ENCODE measurements at places on chromosomes 4 and X.

DNA sequence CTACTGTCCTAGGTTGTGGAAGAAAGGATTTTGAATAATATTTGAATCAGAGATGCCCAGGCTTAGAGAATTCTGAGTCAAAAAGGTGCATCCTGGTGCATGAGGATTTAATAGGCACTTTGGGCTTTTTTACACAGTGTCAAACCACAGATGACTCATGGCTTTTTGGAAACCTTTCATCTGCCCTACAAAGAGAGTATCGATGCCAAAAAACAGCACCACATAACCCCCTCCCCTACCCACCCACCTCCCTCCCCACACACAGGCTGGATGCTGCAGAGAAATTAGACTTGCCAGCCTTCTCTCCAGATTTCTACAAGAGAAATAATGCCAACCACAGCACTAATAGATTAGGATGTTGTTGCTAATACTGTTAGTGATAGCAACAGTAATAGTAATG lies 779.3 kb downstream of the NLGN4X start:
- no peak overlapping the region for H3K4me3 ChIP-seq
- no peak overlapping the region for H3K27ac ChIP-seq
- no peaks in the 10 kb centered on the region for H3K36me3 ChIP-seq
- no peaks in the 10 kb centered on the region for H3K27me3 ChIP-seq

DNA sequence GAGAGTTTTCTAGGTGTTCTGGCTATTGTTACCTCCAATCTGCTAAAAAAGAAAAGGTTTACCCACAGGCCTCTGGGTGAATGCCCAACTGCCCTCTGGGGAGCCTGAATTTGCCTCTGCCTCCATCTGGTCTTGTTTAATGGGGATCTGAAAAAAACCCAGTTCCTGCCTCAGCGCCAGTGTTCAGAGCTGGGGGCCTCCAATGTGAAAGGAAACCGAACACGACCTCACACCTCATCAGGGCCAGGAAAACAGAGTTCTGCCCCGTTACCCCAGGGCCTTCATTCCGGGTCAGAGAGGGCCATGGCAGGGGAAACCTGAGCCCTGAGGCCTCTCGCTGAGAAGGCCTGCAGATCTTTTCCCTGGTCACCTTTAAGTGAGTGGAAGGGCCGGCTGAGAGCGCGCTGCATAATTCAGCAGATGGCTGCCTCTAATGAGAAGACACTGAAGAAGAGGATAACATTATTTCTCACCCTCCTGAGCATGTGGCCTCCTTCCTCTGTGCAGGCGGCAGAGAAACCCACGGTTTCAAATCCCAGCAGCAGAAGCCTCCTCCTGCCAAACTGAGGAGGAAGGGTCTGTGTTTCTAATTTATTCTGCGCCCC lies 6.8 kb downstream of the SEPTIN6 start:
- peaks cover 22% of the 10 kb centered on the region for H3K4me1 ChIP-seq
- no peaks in the 10 kb centered on the region for H3K27me3 ChIP-seq
- H3K36me3 ChIP-seq, result no peaks in the 10 kb centered on the region
- H3K4me3 ChIP-seq, result no peak overlapping the region

GRCh38 chr4:73340917-73341316 lies 63.2 kb upstream of the ALB start:
- DNase-seq, result no peak
- H3K27me3 ChIP-seq, result no peaks in the 10 kb centered on the region
- no peaks in the 10 kb centered on the region for H3K36me3 ChIP-seq
- no peak overlapping the region for H3K27ac ChIP-seq
- H3K4me1 ChIP-seq, result no peaks in the 10 kb centered on the region

GRCh38 chr4:149048451-149049143 lies 606.4 kb upstream of the NR3C2 start:
- no peak overlapping the region for H3K4me3 ChIP-seq
- H3K4me1 ChIP-seq, result no peaks in the 10 kb centered on the region
- no peaks in the 10 kb centered on the region for H3K36me3 ChIP-seq
- DNase-seq, result no peak
- no peaks in the 10 kb centered on the region for H3K27me3 ChIP-seq
- no peak overlapping the region for H3K27ac ChIP-seq

- no peak overlapping the region for H3K27ac ChIP-seq
- DNase-seq, result no peak
- peaks cover 29% of the 10 kb centered on the region for H3K4me1 ChIP-seq
- H3K27me3 ChIP-seq, result no peaks in the 10 kb centered on the region
These were observed 15.4 kb downstream of the TSPAN5 start for GRCh38 chr4:98642991-98643426.

GRCh38 chrX:155108427-155108826 lies 37.1 kb downstream of the BRCC3 start:
- no peaks in the 10 kb centered on the region for H3K27me3 ChIP-seq
- no peak overlapping the region for H3K27ac ChIP-seq
- no peaks in the 10 kb centered on the region for H3K36me3 ChIP-seq
- H3K4me1 ChIP-seq, result no peaks in the 10 kb centered on the region
- DNase-seq, result no peak

GRCh38 chr4:76276813-76277212 lies 25.3 kb downstream of the FAM47E start:
- H3K36me3 ChIP-seq, result no peaks in the 10 kb centered on the region
- no peaks in the 10 kb centered on the region for H3K27me3 ChIP-seq
- no peak overlapping the region for H3K27ac ChIP-seq
- no peaks in the 10 kb centered on the region for H3K4me1 ChIP-seq
- DNase-seq, result no peak

DNA sequence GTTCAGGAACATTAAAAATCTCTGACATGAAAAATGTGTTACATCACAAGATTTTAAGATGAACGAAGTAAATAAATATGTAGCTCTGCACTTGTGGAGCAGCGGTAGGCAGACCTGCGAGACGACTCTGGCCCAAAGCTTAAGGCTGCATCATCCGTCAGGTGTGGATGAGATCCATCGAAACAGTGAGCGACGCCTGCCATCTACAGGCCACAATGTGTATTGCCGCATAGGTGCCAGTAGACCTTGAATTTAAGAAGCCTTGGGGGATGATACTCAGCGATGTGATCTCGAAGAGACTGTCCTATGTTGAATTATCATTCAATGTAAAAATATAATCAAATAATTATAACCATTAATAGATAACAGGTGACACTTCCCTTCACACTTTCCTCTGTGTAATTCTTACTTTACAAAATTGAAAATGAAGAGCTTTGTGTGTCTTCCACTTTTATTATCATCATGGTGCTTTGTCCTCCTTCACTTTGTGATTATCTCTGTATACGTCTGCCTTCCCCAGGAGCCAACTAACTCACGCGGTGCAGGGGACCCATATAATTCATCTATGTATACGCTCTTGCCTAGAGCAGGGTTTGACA lies 851.0 kb downstream of the RAB28 start:
- H3K4me1 ChIP-seq, result no peaks in the 10 kb centered on the region
- no peak overlapping the region for H3K4me3 ChIP-seq
- DNase-seq, result no peak

DNA sequence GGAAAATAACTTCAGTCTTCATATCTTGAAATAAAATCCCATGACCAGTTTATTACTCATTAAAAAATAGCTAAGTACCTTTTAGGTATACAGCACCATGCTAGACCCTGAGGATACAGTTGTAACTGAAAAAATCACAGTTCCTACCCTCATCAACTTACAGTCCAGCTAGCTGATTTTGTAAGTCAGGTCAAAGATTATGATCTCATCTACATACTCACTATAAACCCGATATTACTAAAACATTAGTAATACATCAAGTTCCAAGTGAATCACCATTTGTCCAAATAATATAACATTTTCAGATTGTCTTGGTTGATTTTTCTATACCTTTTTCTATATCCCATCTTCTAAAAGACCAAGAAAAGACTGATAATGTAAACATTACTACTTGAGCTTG lies 333.9 kb downstream of the INPP4B start:
- no peaks in the 10 kb centered on the region for H3K4me1 ChIP-seq

DNA sequence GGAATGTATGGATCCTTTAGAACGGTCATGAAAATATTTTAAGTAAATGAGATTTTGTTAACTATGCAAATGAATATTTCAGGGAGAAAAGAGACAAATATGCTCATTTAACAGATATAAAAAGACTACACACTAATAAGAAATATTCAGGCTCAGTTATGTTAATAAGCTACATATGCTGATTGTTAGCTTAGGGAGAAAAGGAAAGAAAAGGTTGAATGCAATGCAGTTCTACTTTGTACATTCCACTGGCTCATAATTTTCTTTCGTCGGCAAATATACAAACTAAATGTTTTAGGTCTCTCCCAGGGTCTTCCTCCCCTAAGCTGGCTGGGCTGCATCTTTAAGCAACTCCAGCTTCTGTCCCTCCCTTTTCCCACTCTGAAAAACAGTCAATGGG lies 2.7 kb upstream of the RTL3 start:
- H3K36me3 ChIP-seq, result no peaks in the 10 kb centered on the region
- DNase-seq, result no peak
- H3K27ac ChIP-seq, result no peak overlapping the region
- H3K27me3 ChIP-seq, result no peaks in the 10 kb centered on the region
- no peak overlapping the region for H3K4me3 ChIP-seq

DNA sequence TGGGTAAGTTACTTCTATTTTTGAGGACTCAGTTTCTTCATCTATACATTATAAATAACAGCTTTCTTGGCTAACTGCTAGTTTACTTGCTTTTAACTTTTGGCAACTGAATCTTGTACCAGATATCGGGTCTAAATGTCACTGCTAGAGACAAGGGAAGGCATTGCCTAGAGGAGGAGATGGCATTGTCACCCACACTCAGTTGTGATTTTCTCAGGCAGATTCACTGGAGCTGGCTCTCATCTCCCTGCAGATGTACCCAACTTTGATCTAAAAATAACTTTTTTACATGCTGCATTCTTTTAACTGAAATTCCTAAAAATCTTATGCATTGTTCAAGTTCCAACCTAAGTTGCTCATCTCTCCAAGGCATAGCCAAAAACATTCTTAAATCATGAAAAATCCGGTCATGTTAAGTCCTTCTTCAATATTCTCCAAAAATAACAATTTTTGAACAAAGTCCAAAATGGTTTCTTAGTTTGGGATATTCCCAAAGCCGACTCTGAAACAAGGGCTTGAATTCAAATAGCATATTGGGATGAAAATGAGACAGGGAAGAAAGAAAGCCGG lies 469.0 kb upstream of the BOD1L1 start:
- H3K4me1 ChIP-seq, result no peaks in the 10 kb centered on the region
- no peak overlapping the region for H3K27ac ChIP-seq
- H3K27me3 ChIP-seq, result no peaks in the 10 kb centered on the region
- H3K4me3 ChIP-seq, result no peak overlapping the region

DNA sequence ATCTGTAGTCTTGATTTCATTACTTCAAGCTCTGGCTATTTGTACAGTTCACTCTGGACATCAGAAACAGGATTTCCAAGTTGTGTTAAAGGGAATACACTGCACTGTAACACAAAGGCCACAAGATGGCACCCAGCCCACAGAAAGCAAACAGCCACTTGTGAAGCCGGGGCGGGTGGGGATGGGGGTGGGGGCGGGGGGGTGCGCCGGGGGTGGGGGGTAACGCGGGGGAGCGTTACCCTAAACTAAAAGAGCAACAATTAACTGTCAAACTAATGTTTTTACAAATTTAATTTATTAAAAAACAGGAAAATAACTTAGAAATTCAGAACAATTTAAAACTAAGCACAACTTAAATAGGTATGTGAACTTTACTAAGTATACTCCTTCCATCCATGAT lies 27.3 kb downstream of the PRDX4 start:
- no peaks in the 10 kb centered on the region for H3K27me3 ChIP-seq
- no peaks in the 10 kb centered on the region for H3K4me1 ChIP-seq

DNA sequence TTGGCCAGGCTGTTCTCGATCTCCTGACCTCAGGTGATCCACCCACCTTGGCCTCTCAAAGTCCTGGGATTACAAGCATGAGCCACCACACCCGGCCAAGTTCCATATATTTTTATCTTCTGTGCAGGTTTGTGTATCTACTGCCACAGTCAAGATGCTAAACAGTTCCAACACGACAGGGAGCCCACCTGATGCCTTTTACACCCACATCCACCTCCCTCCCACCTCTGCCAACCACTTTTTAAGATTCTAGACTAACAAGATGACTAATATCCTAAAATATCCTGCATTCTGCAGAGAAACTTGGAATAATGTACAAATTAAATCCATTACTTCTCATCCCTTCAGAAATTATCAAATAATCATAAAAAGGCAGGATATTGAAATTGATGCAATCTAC lies 19.3 kb upstream of the RPL34 start:
- no peak for DNase-seq
- no peak overlapping the region for H3K4me3 ChIP-seq
- H3K27ac ChIP-seq, result no peak overlapping the region
- no peaks in the 10 kb centered on the region for H3K36me3 ChIP-seq

- no peak for DNase-seq
- H3K36me3 ChIP-seq, result no peaks in the 10 kb centered on the region
- no peak overlapping the region for H3K27ac ChIP-seq
- H3K4me3 ChIP-seq, result peak overlapping the region; percentile 36
These were observed 29.0 kb downstream of the HAND2 start for GRCh38 chr4:173500841-173501591.

DNA sequence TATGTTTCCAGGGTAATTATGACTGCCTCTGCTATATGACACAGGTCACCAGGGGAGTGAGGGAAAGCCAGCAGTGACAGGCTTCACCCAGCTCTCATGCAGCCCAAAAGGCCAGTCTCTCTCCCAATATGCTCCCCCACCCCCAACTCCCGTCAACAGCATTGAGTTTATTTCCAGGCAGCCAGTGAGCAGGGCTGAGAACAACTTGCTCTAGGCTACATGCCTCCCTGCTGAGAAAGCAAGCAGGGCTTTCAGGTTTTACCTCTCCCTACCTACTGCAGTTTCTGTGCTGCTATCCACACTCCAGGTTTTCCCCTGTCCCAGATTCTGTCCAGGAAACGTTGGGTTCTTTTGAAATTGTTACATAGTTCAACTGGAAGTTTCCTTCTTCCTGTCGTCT lies 291.4 kb downstream of the PABPC4L start:
- no peaks in the 10 kb centered on the region for H3K27me3 ChIP-seq
- no peak for DNase-seq
- no peak overlapping the region for H3K27ac ChIP-seq
- no peaks in the 10 kb centered on the region for H3K4me1 ChIP-seq

DNA sequence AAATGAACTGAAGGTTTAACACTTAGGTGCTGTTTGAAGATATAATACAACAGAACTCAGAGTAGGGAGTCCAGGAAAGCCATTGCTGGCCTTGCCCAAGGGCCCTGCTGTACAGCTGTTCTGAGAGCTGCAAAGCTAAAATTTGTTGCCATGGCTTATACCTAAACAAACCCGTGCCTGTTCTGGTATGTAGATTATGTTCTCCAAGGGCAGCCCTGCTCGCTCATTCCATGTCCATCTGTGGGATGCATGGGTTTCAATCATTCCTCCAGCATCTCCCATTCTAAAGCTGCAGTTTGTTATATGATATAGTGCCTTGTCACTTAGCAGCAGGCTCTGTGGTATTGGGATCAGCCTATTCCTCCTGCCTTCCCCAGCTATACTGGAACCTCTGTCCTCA lies 80.8 kb upstream of the BMPR1B start:
- H3K27ac ChIP-seq, result no peak overlapping the region
- H3K4me1 ChIP-seq, result no peaks in the 10 kb centered on the region
- no peak overlapping the region for H3K4me3 ChIP-seq
- DNase-seq, result no peak
- H3K36me3 ChIP-seq, result no peaks in the 10 kb centered on the region
